Stimulated activated CD4-positive, alpha-beta T cell treated with anti-CD3 and anti-CD28 coated beads, TNF-alpha, amount 100 ng/mL, for 24 hours (primary cell): ENCODE measurements at places on chromosomes 16 and 17.

GRCh38 chr16:54027062-54027461, 259.5 kb downstream of the IRX3 start:
- DNase-seq, result no peak

DNA sequence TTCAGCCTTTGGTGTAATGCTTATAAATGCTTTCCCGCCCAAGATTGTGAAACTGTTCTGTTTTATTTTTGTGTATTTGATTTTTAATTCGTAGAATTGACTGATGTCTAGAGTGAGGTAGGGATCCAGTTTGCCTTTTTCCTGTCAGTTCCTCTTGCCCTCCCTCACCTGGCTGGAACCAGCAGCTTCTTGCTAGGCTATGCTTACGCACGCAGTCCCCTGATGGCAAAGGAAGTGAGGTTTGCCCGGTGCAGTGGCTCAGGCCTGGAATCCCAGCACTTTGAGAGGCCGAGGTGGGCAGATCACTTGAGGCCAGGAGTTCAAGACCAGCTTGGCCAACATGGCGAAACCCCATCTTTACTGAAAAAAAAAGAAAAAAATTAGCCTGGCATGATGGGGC, 51.9 kb downstream of the RAB11FIP4 start:
- no peak for DNase-seq

GRCh38 chr16:30985401-30986128, 558 bp downstream of the HSD3B7 start:
- no peak for DNase-seq

- DNase-seq, result no peak
Measured at GRCh38 chr16:54204756-54205155, 81.8 kb downstream of the IRX3 start.

GRCh38 chr16:81610144-81610842, 165.7 kb downstream of the CMIP start:
- no peak for DNase-seq
